Hepatic stellate cell (primary cell): ENCODE measurements at places on chromosomes 5 and 9.

- no peak for DNase-seq
Observed at GRCh38 chr5:78062645-78063044, 231.9 kb downstream of the AP3B1 start.

GRCh38 chr9:115192835-115193525 lies 75.0 kb upstream of the TNC start:
- no peak for DNase-seq

- DNase-seq, result peak; percentile 55
Observed at GRCh38 chr5:147407094-147407681, 102.7 kb downstream of the DPYSL3 start.

DNA sequence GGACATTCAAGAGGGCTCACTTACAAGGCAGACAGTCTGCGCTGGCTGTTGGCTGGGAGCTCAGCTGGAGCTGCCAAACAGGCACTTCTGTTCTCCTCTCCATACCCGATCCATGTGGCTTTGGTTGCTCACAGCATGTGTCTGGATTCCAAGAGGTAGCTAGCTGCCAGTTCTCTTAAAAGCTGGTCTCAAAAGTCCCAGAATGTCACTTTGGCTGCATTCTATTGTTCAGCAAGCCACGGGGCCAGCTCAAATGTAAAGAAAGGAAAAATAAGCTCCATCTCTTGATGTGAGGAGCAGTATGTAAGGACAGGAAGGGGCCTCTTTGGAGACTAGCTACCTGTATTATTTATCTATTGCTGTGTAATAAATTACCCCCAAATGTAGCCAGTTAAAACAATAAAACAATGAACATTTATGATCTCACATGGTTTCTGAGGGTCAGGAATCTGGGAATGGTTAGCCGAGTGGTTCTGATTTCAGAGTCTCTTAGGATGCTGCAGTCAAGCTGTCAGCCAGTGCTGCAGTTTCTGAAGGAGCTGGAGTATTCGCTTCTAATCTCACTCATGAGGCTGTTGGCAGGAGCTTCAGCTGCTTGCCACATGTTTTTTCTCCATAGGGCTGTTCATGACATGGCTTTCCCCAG lies 112.7 kb upstream of the CLINT1 start:
- no peak for DNase-seq

- no peak for DNase-seq
Observed at GRCh38 chr5:141742866-141743851, 61.1 kb upstream of the ARAP3 start.

DNA sequence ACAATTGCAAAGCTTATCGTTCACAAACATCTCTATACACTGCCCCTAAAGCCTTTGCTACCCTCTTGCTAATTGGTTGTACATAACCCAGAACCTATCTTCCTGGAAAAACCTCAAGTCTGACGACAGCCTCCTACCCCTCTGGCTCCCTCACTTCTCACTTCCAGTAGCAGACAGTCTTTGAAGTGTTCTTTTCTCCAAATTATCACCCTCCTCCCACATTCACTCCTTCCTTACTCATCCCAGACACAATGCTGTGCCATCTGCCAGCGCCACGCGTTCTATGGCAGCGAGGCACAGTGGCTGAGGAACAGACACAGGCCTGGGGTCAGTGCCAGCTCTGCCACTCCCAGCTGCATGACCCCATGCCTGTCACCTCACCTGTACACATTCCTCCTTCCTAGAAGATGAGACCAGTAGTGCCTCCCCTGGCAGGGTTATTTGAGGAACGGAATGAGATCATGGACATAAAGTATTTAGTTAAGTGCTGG lies 27.7 kb downstream of the CLTA start:
- no peak for DNase-seq

DNA sequence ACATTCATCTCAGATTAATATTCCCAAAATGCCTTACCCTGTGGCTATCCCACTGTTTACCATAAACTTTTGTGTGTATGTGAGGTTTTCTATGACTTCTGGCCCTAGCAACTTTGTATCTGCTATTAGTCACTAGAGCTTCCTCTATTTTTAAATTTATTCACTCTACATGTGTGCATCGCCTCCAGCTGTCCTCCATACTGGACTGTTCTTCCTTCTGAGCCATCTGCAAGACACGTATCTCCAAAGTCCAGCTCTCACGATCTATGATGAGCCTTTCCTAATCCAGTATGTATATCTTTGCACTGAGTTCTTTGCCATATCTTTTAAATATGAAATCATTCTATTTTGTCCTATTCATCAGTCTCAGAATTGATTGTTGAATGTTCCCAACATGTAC lies 1.7 kb upstream of the GNG10 start:
- no peak for DNase-seq

GRCh38 chr5:9361835-9362234 lies 184.0 kb downstream of the SEMA5A start:
- no peak for DNase-seq

- no peak for DNase-seq
Observed at GRCh38 chr5:31913808-31914207, 260.3 kb downstream of the GOLPH3 start.

GRCh38 chr5:73908846-73909245 lies 282.9 kb downstream of the ARHGEF28 start:
- no peak for DNase-seq

GRCh38 chr5:95884017-95884325 lies 61.4 kb upstream of the GLRX start:
- DNase-seq, result peak; percentile 19

DNA sequence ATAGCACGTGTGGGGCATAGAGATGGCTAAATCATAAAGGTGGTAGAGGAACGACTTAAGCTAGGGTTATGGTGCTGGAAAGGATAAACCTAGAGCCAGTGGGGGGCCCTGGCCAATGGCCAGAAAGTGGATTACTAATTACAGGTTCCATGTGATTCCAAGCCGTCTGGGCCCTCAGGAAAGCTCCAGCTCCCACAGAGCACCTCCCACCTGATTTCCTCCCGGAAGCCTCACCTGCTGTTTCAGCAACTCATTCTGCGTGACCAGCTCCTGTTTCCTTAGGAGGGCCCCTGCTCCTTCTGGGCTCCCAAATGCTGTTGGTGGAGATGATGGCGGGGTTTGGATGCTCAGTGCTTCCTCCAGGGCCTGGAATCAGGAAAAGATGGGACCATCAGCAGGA lies 16.2 kb downstream of the GPX3 start:
- DNase-seq, result no peak

- no peak for DNase-seq
Observed at GRCh38 chr9:123421801-123422455, 65.9 kb downstream of the CRB2 start.

DNA sequence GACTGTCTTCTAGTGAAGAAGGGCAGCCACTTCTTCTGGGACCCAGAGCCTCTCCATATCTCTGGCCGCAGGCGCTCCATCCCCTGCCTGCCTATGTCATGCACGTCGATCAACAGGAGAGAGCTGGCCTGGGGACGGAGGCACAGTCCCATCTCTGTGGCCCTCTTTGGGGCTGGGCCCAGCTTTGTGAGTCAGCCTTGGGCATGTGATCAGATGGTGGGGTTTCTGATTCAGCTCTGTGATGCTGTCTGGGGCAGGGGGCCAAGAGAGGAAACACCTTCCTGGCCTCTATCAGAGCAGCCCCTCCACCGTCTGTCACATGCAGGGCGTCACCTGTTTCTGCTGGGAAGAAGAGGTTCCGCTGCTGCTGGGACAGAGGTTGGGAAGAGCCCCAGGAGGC lies 72.6 kb downstream of the MVB12B start:
- no peak for DNase-seq

GRCh38 chr5:102765350-102765749 lies 10.2 kb downstream of the PAM start:
- DNase-seq, result no peak

DNA sequence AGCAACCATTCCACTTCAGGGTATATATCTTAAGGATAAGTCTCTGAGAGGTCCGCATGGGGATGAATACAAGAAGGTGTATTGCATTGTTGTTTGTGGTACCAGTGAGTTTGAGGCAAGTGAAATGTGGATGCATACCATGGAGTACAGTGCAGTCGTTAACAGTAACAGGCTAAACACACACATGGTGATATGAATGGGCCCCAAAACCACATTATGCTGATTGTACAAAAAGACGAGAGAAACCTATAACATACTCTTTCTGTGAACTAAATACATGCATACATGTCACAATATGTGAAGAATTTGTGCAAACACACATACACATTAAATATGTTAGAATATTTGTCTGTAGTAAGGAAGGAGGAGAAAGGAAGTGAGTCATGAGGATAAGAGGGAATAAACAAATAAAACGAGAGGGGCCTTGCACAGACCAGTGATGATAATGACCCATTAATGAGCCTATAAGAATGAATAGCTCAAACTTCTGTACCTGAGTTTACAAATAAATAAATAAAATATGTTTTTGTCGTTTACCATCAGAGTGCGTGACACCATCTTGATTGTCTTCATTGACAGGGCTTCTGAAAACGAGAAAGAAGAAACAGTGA lies 66.5 kb upstream of the RICTOR start:
- DNase-seq, result no peak

DNA sequence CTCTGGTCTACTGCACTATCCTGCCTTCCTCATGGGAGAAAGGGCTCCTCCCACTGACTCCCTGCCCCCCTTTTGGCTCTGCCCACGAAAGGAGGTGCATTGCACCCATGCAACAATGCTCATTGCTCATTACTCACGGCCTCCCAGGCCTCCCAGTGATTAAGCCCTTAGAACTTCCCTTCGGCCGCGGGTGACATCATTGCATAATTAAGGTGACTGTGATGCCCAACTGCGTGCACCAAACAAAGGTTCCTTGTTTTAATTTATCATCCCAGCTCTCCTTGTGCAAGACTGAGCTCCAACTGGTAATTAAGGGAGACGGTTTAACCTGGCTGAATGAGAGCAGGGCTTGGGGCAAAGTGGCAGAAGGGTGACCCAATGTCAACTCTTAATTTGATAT lies 180.4 kb downstream of the GAS1 start:
- DNase-seq, result no peak

GRCh38 chr9:72440378-72440777 lies 75.4 kb upstream of the ZFAND5 start:
- DNase-seq, result no peak

- no peak for DNase-seq
Observed at GRCh38 chr5:2373631-2374030, 377.8 kb downstream of the IRX2 start.

GRCh38 chr5:128053291-128053954 lies 30.1 kb upstream of the SLC12A2 start:
- DNase-seq, result no peak

GRCh38 chr5:180601591-180602480 lies 10.5 kb upstream of the SCGB3A1 start:
- DNase-seq, result peak; percentile 8

DNA sequence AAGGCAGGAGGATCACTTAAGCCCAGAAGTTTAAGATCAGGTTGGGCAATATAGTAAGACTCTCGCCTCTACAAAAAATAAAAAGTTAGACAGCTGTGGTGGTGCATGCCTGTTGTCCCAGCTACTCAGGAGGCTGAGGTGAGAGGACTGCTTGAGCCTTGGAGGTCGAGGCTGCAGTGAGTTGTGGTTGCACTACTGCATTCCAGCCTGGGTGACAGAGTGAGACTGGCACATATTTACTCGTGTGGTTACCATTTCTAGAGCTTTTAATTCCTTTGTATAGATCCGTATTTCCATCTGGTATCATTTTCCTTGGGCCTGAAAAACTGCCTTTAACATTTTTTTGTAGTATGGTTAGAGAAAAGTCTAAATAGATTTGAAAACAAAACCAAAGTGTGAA lies 7.8 kb downstream of the IL6ST start:
- DNase-seq, result no peak

GRCh38 chr5:72166070-72166979 lies 59.0 kb downstream of the MAP1B start:
- no peak for DNase-seq

DNA sequence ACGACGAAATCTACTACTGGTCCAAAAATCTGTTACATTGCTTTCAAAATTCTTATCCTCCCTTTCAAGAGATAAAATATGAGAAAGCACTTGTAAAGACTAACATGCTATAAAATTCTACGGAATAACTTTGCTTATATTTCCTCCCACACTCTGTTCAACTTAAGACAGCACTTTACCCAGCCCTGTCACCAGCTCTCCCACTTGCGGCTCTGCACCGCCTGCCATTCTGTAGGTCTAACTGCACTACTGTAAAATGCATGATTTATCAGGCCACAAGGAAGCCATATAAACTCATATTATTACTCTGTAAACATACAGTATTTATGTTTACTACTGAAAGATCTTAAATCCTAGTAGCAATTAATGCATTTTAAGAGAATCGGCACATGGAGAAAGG lies 11.4 kb downstream of the CTNND2 start:
- no peak for DNase-seq

DNA sequence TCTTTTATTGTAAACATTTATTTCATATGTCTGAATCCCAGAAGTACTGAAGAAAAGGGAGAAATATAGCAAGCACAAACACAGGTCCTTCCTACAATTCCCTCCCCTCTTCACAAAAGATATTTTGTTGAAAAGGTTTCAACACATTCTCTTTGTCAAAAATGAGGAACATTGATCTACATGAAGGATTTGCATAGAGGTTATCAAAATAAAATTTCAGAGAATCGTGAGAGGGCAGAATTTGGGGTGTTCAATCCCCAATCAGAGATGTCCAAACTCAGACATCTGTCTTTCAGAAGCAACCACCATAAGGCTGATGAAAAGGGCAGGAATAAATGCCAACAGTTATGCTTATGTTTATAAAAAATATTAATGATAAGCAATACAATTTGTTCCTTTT lies 69.2 kb downstream of the MARCHF3 start:
- DNase-seq, result no peak

- no peak for DNase-seq
Observed at GRCh38 chr5:93421987-93422401, 159.0 kb downstream of the NR2F1-AS1 start.

DNA sequence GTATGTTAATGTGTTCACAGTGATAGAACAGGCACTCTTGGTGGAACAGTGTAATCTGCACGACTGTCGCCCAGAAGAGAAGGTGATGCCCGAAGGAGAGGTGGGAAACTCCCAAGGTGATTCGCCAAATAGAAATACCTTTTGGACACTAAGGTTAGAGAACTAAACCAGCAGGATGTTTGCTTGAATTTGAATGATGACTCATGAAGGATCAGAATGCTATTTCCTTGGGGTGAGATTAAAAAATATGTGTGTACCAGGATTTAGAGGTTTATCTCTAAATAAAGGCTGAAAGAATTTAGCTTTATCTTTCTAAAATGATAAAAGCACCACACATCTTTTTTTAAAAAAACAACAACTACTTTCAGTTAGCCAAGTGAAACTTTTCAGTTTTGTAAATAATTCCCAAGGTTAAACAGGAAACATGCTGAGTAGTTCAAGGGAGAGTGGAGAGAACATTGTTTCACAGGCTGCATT lies 297.4 kb upstream of the TAS2R1 start:
- no peak for DNase-seq

DNA sequence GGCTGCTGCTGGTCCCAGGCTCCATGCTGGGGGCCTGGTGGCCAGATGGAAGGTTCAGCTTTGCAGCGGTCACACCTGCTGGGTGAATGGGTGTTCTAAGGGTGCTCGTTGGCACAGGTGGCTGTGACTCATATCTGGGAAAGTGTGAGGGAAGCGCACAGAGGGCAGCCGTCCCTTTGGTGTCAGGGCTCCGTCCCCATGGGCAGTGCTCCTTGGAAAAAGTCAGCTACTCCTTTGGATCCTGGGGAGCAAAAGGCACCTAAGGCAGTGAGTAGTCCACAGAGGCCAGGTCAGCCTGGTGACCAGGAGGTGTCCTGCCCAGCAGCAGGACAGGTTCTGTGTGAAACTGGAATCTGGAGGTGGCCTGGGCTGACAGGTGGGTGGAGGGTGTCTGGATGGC lies 18.4 kb upstream of the GBGT1 start:
- DNase-seq, result no peak

- no peak for DNase-seq
Observed at GRCh38 chr9:136846376-136847087, 2.7 kb upstream of the PHPT1 start.
